ENCODE measurements at places on chromosomes 5 and 9.

- DNase-seq = no peak
Measured at GRCh38 chr5:78747705-78748359, 99.3 kb upstream of the LHFPL2 start.

DNA sequence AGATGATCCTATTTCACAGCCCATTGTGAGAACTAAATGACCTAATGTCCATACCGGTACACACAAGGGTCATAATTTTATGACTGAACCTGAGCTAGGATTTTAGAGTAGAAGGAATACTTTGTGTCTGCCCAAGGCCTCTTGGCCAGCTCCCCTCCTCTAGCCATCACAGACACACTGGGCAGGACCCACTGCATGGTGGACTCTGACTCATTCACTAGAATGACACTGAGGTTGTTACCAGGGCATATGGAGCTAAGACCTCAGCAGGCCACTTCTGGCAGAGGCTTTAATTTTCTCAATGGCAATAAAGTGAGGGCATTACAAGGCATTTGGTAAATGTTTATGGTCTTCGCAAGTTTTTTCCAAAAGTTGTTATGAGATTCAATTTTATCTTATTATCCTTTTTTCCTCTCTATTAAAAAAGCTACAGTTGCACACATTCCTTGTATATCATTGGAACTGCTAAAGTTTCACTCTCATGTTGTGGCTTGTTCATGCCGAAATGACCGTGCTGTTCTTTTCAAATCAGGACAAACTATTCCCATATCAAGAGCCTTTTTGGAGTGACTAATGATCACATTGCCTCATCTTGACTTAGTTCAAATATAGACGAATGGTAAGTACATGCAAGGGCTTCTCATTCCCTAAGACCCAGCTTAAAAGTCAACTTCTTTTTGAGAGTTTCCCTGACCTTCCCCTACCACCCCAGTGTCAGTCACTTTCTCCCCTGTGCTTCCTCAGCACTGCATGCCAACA, 595.7 kb downstream of the ACTL7B start:
- DNase-seq = no peak

DNA sequence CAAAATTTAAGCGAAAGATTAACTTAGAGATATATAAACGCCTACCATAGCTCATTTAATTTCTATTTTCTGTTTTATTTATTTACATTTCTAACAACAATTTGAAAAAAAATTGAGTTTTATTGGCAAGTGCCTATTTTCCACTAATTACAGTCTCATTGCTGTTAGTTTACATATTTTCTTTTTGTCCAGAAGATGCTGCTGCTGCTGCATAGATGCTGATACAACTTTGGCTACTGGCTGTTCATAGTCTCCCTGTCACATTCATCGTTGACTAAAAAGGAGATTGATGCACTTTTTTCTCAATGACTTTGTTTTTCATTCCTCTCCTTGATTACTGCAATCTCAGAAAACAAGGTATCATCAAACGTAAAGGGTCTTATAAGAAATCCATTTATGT, 235.4 kb downstream of the CDH9 start:
- no peak for DNase-seq

GRCh38 chr9:98584059-98584458, 124.7 kb downstream of the GABBR2 start:
- DNase-seq = no peak

GRCh38 chr5:18119156-18119785, 485.0 kb downstream of the TAF11L14 start:
- no peak for DNase-seq

DNA sequence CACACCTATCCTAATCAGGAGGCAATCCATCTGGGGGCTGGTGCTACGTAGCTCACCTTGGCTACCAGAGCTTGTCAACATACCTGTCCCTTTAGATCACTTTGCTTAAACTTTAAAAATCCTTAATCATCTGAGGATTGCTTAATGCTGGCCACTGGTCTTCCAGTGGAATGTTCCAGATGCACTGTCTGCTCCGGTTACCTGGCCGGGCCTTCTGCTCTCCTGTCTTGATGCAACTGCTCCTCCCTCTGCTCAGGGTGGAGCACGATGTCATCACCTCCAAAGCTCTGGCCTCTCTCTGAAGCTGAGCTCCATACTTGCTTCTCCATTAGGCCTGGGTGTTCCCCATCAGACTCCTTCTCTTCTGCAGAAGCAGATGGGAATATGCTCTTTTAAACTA, 106.5 kb upstream of the OTULINL start:
- no peak for DNase-seq

DNA sequence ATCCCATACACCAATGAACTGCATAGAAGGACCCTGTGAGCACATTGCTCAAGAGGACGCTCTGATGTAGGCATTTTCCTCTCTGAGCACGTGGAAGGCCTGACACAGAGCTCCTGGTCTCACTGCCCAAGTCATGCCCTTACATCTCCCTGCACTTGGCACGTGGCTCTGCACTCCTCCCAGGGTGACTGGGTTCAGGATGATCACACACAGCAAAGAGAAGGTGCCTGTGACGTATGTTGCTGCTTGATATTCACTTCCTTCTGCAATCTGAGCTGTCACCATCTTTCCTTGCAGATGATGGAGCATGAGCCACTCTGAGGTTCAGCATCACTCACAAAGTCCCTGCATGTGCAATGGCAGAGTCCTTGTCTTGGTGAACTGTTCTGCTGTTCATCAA, 125.2 kb downstream of the FSTL4 start:
- DNase-seq = no peak

DNA sequence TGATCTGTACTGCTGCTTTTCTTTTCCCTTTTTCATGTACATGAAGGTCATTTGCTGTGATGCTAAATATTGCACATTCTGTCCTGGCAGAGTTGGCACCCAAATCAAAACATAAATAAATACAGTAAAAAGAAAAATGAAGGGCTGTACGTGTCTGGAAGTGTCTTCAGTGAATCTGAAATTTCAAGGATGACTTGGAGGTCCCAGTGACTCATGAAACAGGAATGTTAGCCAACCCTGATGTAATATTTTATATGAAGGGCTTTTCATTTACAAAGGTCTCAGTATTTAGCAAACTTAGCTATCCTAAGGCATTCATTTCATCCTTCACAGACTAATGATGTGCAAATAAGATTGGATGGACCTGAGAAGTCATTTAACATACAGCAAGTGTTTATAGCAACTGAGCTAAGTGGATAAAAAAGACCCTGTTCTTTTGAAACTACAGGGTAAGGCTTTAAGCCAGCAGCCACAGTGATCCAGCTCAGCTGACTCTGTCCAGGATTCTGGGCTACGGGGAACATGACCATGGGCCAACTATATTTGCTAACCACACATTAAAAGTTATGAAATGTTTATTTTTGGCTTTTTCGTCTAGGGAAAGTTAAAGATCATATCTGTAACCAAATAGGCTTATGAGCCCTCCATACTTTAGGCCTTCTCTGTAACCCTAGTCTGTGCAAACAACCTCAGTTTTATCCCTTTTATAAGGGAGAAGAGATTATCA, 104.0 kb upstream of the DMRTA1 start:
- DNase-seq = no peak

DNA sequence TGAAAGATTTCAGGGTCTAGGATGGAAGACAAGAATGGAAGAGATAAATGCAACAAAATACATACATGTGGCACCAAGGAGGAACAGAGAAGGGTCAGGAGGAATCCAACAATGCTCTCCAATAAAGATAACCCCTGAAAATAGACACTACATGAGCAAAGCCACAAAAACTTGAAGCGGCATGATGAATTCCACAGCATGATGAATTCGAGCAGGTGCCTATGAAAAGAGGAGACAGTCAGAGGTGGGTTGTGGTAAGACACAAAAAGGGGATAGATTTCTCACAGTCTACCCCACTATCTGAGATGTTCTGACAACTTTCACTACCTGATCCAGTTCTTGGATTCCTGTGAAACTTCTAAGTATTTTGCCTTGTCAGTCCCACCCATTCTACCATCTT, 81.5 kb upstream of the PAPPA start:
- no peak for DNase-seq

GRCh38 chr5:137486707-137487106, 12.4 kb downstream of the SPOCK1 start:
- DNase-seq = no peak

DNA sequence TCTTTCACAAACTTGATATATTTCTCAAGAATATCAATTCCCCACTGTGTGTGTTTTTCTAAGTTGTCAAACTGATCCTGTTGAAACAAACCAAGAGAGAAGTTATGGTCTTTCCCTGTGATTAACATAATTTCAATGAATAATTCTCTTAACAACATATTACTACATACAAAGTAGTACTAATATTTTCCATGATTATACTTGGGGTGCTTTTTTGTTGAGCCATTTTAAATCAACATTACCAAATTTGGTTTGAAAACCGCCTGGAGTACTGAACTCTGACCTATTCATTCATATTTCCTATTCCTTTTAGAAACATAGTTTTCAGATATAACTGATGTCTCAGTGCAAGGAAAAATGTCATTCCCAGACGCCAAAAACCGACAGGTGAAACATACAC, 48.1 kb downstream of the FNBP1 start:
- no peak for DNase-seq

GRCh38 chr5:73143716-73144115, 23.3 kb downstream of the TMEM171 start:
- DNase-seq = no peak

DNA sequence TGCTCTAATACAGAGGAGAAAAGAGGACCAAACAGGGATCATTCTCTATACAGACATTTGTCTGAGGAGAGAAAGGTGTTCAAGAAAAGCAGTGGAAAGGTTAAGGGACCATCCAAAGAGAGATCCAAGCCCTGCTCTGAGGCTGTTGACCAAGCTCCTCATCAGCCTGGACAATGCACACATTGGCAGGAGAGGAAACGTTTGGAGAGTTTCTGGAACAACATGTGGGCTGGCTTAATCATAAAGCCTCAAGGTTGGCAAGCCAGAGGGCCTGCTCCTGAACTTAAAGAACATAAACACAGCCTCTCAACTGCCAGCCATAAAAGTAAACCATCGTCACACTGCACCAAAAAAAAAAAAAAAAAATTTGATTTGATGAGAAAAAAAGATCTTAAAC, 184.4 kb upstream of the SLC12A2 start:
- no peak for DNase-seq

GRCh38 chr9:3908731-3909130, 382.9 kb upstream of the RFX3 start:
- no peak for DNase-seq

- DNase-seq = no peak
Measured at GRCh38 chr5:138979684-138980280, 104.6 kb upstream of the LRRTM2 start.

- DNase-seq = no peak
Measured at GRCh38 chr5:132233081-132233480, 5.4 kb upstream of the P4HA2 start.

DNA sequence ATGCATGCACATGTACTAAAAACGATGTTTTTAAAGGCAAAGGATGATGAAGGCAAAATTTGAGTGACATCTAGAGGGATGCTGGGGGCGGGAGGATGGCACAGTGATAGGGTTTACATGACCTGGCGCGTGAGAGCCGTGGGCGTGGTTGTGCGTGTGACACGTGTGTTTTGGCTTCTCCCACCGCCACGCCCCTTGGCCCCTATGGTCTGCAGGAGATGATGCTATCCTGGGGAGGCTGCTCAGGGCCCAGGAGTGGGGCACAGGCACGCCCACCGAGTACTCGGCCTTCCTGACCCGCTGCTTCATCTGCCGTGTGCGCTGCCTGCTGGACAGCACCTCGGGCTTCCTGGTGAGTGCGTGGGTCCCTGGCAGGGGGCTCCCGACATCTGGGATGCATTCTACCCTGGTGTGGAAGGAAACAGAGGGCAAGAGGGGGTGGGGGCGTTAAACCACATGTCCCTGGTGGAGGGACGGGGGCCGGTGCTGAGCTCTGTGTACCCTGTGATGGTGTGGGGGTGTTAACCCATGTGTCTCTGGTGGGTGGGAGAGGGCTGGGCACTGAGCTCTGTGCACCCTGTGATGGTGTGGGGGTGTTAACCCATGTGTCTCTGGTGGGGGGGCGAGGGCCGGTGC, 19.2 kb upstream of the EXOC3 start:
- no peak for DNase-seq

GRCh38 chr5:59115345-59115744, 532.5 kb downstream of the RAB3C start:
- DNase-seq = no peak

- DNase-seq = no peak
Measured at GRCh38 chr5:113043491-113043931, 66.9 kb downstream of the DCP2 start.

GRCh38 chr5:17290540-17290974, 73.1 kb downstream of the BASP1 start:
- DNase-seq = no peak

DNA sequence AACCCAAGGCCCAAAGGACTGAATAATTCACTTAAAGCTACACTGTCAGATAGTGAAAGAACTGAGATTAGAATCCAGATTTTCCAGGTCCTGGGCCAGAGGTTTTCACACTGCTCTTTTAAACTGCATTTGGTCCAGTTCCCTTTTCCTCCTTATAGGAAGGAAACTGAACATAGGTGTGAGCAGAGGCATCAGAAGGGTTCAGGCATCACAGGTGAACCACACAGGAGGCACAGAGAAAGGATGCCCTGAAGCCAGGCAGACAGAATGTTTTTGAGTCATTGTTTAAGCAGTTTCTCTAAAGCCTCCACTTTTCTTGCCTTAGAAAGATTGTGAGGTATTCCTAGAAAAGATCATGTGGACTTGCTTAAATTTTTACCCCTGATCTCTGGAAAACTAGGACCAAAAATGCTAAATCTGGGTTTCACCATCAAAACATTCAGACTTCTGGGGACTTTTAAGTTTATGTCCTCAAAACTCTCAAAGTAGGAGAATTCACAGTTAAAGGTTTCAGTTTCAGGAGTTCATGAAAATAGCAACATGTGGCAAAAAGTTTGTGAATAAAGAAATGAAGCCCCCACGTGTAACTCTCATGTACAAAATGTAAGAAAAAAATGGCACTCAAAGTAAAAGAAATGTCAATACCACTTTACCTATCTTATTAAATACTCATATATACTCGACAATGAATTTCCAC, 386.1 kb downstream of the NTRK2 start:
- no peak for DNase-seq

- DNase-seq = no peak
Measured at GRCh38 chr5:140115186-140115500, 1.2 kb downstream of the PURA start.

DNA sequence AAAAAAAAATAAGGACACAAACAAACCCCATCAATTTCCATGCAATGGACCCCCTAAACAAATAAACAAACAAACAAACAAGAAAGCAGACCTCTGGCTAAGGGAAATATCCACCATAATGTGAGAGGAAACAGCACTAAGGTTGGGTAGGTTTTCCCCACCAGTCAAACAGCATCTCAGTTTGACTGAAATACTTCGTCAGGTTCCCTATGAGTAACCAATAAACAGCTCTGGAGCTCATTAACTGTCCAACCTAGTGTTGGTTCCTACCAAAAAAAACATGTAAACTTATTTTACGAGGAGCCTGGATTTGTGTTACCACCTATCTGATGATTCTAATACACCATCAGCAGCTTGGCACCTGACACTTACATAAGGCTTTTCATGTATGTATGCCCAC, 198.5 kb upstream of the TARS1 start:
- no peak for DNase-seq

DNA sequence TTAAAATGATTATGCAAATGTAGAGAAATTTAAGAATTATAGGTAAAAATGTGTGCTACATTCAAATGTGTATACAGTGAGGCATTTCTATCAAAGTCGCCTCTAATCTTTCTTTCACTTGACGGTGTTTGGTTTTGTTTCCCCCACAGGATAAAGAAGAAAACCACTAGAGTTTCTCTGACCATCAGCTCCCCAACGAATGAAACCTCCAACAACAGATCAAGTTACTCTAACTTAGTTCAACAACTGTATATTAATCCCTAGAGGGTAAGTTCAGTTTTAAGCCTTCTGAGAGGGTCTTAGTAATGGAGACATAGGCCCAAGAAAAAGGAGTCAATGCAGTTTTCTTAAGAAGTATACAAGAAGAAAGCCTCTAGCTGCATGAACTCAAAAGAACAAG, 11.5 kb upstream of the MYOT start:
- no peak for DNase-seq
